ENCODE measurements at places on chromosomes 7 and 10.

GRCh38 chr7:832167-832967 is at the start of gene SUN1:
Gene SUN1 (plus strand): TSS chr7:832476. CDS start chr7:832525, 49 bp downstream.
- DNase-seq: no peak

DNA sequence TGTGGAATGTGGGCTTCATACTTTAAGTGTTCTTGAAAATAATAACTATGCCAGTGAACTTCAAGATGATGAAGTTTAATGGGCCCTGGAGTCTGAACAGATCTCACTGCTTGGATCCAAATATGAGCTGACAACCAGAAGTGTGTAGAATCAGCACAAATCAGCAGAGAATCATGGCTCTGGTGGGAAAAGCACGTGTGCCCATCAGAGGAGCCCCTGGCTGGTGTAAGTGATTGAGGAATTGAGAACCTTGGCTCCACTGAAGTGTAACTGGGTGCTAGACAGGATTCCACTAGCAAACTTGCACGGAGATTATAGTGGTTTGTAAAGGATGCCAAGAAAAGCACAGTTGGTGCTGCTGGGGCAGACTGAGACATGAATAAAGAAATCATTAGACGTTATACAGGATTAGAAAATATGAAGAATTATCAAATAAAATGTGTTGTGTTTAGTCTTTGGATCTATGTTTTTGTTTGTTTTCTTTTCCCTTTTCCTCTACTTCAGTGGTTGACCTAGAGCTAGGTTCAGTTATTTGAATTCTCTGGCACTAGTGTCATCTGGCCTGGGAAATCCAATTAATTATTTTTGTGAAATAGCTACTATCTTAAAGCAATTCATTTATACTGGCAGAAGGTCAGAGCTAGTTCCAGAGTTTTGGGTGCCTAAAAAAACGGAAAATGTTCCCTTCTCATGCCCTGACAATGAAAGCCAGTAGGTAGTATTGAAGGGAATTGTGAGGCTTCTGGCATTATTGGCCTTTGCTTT is 175.7 kb upstream of the MEOX2 start:
- no peak for DNase-seq

DNA sequence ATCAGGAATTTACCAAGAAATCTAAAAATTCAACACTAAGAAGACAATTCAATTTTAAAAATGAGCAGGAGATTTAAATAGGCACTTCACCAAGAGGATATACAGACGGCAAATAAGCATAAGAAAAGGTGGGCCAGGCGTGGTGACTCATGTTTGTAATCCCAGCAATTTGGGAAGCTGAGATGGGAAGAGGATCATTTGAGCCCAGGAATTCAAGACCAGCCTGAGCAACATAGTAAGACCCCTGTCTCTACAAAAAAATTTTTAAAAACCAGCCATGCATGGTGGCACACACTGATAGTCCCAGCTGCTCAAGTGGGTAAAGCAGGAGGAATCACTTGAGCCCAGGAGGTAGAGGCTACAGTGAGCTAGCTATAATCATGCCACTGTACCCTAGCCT is 3.5 kb upstream of the AKR1D1 start:
- DNase-seq: no peak

DNA sequence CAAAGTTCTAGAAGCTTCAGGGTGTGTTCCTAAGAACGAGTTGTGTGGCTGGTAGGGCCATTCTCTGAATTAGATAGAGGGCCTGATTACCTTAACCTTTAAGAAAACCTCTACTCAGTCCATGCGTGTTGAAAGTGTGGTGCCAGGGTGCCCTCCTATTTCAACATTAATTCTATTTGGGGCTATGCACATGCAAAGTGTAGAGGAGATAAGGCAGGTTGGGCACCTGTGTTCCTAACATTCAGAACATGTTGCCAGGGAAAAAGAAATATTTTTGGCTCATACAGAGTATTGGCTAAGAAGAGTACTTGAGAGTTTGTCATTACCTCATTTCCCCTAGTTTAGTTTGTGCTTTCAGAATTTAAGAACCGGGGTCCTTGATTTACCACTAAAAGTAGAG is 20.6 kb downstream of the SLC26A3 start:
- no peak for DNase-seq

GRCh38 chr10:78408671-78409472 is 375.2 kb downstream of the RPS24 start:
- DNase-seq: peak; percentile 92

GRCh38 chr7:155738652-155739537 is 73.4 kb downstream of the SHH start:
- peak; percentile 92 for DNase-seq

- DNase-seq: no peak
Measured at GRCh38 chr7:95481271-95482165, 4.2 kb upstream of the ASB4 start.

DNA sequence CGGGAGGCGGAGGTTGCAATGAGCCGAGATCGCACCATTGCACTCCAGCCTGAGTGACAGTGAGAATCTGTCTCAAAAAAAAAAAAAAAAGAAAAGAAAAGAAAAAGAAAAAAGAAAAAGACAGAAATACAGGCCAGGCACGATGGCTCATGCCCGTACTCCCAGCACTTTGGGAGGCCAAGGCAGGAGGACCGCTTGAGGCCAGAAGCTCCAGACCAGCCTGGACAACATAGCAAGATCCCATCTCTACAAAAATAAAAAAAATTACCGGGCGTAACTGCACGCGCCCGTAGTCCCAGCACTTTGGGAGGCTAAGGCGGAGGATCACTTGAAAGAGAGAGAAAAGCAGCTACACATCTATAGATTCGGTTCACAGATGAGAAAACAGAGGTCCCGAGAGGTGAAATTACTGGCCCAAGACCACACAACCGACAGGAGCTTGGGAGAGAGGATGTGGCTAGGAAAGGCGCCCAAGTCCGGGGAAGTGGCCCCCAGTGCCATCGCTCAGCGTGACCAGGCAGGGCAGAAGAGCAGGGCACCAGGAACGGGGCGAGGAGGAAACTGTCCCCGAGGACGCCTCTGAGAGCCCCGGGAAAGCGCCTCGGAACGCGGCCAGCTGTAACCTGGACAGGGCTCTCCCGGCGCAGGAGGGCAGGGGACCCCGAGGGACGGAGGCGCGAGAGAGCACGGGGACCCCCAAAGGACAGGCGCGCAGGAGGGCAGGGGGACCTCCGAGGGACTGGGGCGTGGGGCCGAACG is 612 bp downstream of the SNX8 start:
- DNase-seq: no peak

- DNase-seq: no peak
Measured at GRCh38 chr7:15801551-15801950, 115.1 kb upstream of the MEOX2 start.

DNA sequence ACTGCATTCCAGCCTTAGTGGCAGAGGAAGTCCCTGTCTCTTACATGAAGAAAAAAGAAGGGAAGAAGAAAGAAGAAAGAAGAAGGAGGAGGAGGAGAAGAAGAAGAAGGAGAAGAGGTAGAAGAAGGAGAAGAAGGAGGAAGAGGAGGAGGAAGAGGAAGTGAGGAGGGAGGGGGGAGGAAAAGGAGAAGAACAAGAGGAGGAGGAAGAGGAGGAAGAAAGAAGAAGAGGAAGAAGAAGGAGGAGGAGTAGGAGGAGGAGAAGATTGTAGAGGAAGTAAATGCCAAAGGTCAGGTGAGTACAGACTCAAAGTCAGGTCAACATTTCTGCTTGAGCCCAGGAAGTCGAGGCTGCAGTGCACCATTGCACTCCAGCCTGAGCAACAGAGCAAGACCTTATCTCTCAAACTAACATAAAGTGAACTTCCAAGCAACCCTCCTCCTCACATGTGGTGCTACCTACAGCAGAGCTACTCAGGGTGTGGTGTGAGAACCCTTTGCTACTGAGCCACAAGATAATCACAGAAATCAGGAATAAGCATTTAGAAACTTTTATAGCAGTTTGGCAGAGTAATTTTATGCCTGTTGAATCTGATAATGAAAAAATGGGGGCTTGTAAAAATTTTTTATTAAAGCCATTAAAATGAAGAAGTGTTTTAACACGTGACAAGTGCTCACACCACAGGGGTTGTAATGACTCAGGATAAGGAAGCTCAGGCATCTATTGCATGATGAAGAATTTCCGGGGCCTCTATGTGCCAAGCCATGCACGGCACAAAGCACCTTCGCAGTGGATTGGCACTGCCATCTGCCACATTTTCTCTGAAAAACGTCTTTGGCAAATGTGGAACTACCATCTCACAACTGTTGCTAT is 224.9 kb upstream of the AUTS2 start:
- no peak for DNase-seq

DNA sequence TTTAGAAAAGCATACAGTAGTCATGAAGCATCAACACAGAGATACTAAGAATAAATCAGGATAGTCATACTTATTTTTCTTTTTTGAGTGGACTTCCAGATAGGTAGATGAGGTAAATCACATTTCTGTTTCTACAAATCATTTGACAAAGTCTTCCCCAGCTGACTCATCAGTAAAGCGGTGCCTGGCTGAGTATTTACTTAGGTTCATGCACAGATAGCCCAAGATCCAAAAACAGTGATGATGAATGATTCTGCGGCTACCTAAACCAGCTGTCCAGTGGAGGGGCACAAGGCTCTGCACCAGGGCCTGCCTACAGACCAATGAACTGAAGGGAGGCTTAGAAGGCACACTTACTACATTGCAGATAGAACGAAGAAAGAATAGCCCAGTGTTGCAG is 113.1 kb downstream of the PARP12 start:
- no peak for DNase-seq

- no peak for DNase-seq
Measured at GRCh38 chr7:23266918-23267317, 20.3 kb downstream of the GPNMB start.

GRCh38 chr10:97025613-97026242 is 160.0 kb downstream of the SLIT1 start:
- peak; percentile 62 for DNase-seq

DNA sequence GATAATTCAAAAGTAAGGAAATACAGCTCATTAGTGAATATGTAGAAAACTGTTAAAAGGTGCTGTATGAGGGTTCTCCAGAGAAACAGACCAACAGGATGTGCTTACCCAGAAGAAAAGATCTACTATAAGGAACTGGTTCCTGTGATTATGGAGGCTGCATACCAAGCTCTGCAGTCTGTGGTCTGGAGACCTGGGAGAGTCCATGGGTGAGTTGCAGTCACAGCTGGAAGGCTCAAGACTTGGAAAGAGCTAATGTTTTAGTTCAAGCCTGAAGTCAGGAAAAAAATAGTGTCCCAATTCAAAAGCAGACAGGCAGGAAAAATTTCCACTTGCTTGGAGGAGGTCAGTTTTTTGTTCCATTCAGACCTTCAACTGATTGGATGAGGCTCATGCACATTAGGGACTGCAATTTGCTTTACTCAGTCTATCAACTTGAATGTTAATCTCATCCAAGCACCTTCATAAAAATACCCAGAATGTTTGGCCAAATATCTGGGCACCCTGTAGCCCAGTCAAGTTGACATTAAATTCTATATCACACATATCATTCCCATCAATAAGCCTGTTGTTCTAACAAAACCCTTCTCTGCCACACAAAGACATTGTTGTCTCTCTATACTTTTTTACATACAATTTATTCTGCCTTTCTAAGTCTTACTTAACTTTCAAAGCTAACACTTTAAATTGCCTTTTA is 197.9 kb upstream of the KLF6 start:
- no peak for DNase-seq

DNA sequence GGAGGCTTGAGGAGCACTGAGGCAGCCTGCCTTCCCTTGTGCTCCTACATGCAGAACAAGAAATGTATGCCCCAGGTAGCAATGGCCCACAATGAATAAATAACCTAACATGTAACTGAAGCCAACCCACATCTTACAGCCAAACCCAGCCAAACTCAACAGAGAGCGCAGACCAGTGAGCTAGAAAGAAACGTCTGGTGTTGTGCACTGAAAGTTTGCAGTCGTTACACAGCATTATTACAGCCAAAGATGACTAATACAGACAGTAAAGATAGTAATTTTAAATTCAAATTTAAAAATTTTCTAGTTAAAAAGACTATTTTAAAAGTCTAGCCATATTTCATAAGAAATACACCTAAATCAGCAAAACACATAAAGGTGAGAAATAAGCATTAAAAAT is 11.2 kb downstream of the USP6NL start:
- no peak for DNase-seq

DNA sequence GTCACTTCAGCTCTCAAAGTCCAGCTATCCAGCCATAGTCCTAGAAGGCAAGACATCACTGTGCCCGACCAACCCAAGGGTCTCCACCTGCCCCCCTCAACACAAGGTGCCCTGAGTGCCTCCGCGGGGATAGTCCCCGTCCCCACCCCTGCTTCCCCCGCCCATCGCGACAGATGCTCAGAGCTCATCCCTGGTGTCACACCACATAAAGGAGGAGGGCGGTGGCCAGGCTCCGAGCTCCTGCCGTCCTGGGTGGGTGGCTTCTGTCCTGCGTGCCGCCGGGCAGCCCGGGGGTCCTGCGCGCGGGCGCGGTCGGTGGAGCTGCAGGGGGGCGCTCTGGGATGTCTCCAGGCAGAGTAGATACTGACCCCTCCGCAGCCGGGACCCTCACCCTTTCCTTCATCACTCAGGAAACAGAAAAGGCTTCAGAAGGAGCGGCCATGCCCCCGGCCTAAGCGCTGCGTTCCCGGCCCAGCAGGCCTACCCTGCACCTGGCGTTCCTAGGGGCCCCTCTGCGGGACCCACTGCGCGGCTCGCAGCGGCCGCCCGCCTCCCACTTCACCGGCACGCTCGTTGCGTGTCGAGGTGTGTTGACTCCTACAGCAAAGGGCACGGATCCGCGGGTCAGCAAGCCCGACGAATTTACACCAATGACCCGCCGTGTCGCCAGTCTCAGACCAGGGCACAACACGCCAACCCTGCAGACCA is 53.4 kb downstream of the ALOX5 start:
- no peak for DNase-seq

- peak; percentile 39 for DNase-seq
Measured at GRCh38 chr7:30596014-30596641, 1.4 kb downstream of the GARS1 start.

- DNase-seq: no peak
Measured at GRCh38 chr10:84335516-84335915, 7.1 kb downstream of the CCSER2 start.

DNA sequence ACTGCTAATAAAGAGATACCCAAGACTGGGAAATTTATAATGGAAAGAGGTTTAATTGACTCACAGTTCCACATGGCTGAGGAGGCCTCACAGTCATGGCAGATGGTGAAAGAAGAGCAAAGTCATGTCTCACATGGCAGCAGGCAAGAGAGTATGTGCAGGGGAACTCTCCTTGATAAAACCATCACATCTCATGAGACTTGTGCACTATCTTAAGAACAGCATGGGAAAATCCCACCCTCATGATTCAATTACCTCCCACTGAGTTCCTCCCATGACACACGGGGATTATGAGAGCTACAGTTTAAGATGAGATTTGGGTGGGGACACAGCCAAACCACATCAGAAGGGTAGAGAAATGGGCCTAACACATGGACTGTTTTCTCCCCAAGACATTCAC is 156.3 kb downstream of the CCDC71L start:
- no peak for DNase-seq

DNA sequence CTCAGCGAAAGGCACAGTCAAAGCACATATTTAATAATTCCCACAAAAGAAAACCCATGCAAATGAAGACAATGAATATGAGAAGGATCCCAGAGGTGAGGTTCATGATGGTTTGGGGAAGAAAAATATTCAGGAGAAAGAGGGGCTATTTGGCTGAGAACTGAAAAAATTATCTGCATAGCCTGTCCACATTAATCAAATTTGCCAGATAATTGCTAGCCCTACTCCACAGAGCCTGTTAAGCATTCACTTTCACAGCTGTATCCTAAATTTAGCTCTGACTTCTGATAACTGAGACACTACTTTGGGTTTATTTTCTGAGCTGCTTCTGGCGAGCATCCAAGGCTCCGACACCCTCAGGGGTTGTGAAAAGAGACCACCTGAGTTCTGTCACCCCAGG is 176.2 kb downstream of the HERPUD2 start:
- no peak for DNase-seq

Measured in brain (organoid and tissue), 16 donors.